ENCODE measurements at places on chromosomes 16 and 17. TPM values are rescaled to one million over a fixed set of nuclear protein-coding genes. Genes with fewer than 3 reads are reported as not detected.

BMERB1 gene
- total RNA-seq = 22.3 TPM

P3H4 gene
- 18.4 TPM for total RNA-seq

HS3ST4 gene
- not detected for total RNA-seq

CD300E gene
- not detected for total RNA-seq

CDH15 gene
- 1.0 TPM for total RNA-seq

DNA sequence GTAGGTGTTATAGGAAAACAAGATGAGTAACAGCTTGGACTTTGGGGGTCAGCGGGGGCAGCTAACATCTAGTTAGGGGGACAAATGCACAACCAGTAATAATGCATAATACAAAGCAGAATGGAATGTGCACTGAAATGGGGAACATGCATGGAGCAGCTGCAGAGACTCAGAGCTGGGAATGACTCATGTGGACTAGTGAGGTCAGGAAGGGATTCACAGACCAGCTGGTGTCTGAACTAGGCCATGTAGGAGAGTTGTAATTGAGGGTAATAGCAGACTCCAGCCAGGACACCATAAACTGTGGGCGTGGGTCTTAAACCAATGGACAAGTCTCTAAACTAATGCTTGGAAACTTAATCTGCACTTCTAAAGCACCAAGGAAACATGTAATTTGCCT is 176.8 kb upstream of the ASIC2 start:
- peak; percentile 10 for DNase-seq

GRCh38 chr17:4818276-4818675 is 11.3 kb downstream of the PLD2 start:
- DNase-seq = no peak

Data from body of pancreas (tissue), 4 donors.